ENCODE measurements at places on chromosomes 16 and 17.

DNA sequence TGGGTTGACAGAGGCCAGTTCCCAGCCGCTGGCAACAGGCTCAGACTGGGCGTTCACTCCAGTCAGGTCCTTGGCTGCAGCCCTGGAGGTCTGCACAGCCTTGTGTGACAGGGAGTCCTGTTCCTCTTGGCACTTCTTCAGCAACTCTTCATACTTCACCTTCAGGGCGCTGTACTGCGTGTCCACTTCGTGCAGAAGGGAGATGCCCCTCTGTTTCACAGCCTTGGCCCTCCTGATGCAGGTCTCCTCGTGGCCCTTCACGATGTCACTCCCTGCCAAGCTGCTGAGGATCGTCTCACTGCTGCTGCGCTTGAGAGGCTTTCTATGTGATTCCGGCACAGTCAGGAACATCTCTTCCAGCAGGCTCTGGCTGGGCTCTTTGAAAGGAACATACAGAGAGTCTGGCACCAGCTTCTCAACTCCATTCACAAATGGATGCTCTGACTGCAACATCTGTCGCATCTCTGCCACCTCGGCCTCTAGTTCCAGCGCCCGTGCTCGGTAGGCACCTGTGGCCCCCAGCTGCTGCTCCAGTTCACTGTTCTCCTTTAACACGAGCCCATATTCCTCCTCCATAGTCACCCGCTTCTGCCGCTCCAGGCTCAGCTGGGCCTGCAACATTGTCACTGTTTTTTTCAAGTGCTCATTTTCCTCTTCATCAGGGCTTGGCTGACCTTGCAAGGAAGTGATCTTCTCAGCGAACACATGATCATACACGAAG lies 27.2 kb downstream of the CDR2 start:
- DNase-seq, result no peak

- no peak for DNase-seq
These were observed 2.7 kb upstream of the SLC6A2 start for GRCh38 chr16:55653106-55653505.

- no peak for DNase-seq
These were observed 16.5 kb upstream of the SNN start for GRCh38 chr16:11651796-11652195.

DNA sequence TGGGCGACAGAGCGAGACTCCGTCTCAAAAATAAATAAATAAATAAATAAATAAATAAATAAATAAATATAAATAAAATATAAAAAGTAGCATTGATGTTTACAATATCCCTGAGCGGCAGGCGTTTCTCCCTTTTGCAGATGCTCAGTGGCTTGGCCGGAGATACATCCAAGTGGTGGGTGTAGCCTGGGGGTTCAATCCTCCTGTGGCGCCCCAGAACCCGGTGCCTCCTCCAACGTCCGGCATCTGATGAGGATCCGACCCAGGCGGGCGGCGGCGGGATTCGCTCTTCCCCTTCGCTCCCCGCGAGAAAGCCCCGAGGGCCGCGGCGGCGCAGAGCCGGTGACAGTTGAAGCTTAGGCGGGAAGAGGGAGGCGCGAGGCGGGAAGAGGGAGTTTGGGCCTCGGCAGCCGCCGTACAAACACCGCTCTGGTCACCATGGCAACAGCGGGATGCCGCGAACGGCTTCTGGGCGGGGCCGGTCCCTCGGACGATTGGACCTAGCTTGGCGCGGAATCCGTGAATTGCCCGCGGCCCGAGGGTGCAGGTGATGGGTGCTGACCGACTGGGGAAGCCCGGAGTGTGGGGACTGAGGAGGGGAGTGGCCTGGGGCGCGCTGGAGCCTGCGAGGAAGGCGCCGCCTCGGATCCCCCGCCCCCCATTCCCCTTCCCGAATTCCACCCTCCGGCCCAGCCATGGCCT lies 12.7 kb upstream of the ALDOA start:
- peak; percentile 91 for DNase-seq

DNA sequence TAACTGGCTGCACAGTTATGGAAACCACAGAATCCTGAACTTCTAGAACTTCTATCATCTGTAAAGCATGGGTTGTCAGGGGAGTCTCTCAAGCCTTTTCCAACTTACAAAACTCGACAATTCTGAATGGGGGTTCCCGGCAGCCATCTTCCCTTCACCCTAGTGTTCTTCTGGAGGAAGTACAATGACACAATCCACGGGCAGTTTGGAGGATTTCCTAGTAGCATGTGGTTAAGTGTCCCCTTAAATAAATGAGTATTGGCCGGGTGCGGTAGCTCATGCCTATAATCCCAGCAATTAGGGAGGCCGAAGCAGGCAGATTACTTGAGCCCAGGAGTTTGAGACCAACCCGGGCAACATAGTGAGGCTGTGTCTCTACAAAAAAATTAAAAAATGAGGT lies 2.1 kb downstream of the SLC16A6 start:
- no peak for DNase-seq

- DNase-seq, result no peak
These were observed 9.4 kb upstream of the ARHGAP23 start for GRCh38 chr17:38418693-38419507.

GRCh38 chr17:48357779-48358602 lies 72.0 kb downstream of the SKAP1 start:
- DNase-seq, result no peak
